Jurkat, Clone E6-1 (cell line): ENCODE measurements at places on chromosomes 12 and 14.

DNA sequence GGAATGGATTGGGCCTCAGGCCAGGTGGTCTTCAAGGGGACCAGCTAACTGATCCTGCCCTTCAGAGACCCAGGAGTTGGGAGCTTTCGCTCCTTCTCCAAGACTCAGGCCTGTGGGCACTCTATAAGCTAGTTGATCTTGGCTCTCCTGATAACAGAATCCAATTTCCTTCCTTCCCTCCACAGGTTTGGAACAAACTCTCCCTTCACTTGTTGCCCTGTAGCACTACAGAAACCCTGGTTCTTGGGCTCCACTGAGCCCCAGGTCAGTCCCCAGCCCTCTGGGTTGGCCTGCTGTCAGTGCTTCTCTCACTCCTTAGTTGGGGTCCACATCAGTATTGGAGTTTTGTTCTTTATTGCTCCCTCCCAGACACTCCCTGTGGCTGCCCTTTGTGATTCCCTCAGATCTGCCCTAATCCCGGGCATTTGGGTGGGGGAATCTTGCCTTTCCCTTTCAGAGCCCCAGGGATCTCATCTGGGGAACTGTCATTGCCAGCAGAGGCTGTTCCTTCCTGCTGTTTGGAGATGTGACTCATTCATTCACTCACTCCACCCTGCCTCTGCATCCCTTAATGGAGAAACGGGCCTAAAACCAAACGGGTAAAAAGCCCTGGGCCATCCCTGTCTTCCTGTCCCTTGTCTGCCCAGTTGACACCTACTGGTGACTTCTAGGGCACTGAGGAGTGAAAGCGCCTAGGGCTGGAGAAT is 4.4 kb upstream of the GPD1 start:
- DNase-seq: no peak

DNA sequence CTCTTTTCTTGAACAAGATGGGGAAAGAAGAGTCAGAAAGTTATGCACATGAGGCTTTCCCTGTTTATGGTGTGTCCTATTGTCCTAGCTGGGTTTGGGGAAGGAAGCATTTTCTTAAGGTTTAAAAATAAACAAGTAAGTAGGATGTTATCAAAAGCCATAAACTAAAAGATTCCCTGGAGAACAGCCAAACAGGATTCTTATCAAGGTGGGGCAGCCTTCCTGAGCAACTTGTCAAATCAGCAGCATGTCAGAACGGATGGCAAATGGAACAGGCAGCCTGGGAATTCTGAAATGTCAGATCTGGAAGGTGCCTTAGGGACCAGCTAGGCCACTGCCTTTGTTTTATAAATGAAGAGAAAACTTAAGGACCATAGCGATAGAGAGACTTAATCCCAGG is 152.2 kb upstream of the RGS6 start:
- no peak for DNase-seq

DNA sequence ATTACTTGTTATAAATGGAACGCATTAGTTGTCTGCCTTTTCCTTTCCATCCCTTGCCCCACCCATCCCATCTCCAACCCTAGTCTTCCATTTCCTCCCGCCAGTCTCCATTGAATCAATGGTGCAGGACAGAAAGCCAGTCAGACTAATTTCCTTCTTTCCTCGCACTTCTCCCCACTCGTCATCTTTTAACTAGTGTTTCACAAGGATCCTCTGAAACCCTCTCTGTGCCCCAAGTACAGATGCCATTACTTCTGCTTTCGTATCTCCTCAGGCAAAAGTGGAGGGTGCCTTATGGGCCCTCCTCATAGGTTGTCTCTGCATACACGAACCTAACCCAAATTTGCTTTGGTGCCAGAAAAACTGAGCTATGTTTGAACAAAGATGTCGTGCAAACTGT is 4.2 kb downstream of the DAZAP2 start:
- no peak for DNase-seq

DNA sequence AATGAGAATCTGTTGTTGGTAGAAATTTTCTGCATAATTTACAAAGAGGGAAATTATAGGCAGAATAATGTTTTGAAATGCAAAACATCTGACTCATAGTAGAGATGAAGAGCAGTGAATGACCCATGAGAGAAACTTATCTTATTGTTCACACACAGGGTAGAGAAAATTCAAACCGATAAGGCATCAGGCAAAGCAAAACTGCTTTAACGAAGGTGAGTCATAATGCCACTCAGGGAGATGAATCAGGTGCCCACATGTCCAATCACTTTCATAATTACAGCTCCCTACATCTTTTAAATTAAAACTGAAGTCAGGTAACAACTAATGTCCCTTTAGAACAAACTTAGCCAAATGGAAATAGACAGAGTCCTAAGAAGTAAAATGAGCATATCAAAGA is 265.6 kb upstream of the GARIN6 start:
- DNase-seq: no peak

GRCh38 chr14:50015716-50016115 is 100.7 kb downstream of the VCPKMT start:
- no peak for DNase-seq

DNA sequence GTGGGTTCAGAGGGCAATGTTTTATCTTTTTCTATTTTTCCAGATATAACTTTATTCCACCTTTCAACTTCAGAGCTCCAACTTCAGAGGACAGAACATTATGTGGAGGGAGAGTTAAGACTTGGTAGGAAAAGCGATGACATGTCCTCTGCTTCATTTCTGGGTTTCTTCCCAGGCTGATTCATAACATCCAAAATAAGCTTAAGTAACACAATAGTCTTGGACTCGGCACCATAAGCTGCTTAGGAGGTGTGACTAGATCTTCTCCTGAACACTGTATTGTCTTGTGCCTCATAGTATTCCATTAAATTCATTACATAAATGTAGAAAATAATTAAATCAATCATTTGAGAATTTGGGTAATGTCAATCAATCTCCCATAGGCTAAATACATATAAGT is 95.5 kb upstream of the PDE3A start:
- no peak for DNase-seq
